Gastrocnemius medialis (tissue), 4 donors: ENCODE measurements at places on chromosomes 16 and 17. TPM values are rescaled to one million over a fixed set of nuclear protein-coding genes. Genes with fewer than 3 reads are reported as not detected.

GRCh38 chr16:70434484-70435260 lies 4.2 kb downstream of the ST3GAL2 start:
- no peak for DNase-seq

- DNase-seq: no peak
These were observed 5.8 kb downstream of the DHX38 start for GRCh38 chr16:72099377-72099818.

- no peak for DNase-seq
These were observed 5.8 kb downstream of the NUP88 start for GRCh38 chr17:5413682-5414081.

- DNase-seq: no peak
These were observed 147.7 kb downstream of the ABCC12 start for GRCh38 chr16:48008011-48008525.

DNA sequence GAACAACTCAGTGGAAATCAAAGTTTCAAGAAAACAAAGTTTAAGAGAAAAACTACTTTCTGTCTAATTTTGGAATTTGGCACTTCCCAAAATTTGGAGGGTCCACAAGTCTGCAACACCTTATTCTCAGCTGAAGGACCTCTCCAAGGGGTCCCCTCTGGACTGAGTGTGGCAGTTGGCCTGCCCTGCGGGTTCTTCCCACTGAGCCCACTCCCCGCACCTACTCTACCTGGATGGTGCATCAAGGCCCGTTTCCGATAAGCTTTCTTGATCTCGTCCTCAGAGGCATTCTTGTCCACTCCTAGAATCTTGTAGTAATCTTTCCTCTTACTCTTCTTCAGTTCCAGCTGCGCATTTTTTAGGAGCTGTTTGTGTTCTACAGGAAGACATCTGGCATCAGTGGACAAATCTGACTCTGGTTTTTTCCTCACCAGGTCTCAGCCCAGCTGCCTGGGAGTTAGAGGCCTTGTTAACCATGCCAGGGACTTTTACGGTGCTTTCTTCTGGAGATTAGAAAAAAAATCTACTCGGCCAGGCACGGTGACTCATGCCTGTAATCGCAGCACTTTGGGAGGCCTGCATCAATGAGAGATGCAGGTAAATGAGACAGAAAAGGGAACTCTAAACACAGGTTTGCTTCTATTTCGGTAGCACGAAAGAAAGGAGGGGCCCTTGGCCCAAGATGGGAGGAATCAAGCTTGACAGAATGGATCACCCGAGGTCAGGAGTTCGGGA lies 15.6 kb downstream of the CNP start:
- no peak for DNase-seq

DNA sequence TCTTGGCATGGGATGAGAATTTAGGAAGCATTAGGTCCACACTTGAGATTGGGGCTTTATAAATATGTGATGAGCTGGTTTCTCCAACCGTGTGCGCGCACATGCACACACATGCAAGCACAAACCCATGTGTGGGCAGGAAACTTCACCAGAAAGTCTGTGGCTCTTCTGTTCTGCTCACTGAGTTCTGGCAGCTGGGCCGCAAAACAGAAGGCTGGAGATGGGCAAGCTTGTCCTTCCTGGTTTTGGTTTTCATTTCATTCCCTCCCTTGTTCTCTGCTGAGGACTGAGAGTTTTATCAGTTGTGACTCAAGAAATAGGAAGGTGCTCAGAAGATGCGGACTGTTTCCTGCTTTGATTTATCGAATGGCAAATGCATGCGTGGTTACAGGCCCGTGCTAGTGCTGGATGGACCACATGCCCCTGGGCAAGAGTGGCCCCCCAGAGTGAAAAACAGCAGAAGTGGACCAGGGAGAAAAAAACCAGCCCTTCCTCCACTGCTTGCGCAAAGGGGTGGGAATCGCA lies 14.1 kb downstream of the MAP3K14 start:
- peak; percentile 40 for DNase-seq

DNA sequence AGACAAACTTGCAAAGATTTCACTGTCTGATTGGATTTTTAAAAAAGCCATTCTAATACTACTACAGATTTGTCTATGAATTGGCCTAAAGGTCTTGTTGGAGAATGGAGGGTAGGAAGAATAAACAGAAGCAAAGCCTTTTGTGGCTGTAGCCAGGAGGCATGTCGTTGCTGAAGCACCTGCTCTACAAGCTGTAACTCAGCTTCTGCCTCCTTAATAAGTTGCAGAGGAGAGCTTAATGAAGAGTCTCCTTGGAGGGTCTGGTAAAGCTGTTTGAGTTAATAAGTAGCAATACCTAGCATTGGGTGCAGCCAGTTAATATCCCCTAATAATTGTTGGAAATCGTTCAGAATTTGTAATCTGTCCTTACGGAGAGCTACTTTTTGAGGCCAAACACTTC lies 10.0 kb upstream of the ZNF689 start:
- no peak for DNase-seq

Gene FTO
- total RNA-seq: 62.0 TPM

DNA sequence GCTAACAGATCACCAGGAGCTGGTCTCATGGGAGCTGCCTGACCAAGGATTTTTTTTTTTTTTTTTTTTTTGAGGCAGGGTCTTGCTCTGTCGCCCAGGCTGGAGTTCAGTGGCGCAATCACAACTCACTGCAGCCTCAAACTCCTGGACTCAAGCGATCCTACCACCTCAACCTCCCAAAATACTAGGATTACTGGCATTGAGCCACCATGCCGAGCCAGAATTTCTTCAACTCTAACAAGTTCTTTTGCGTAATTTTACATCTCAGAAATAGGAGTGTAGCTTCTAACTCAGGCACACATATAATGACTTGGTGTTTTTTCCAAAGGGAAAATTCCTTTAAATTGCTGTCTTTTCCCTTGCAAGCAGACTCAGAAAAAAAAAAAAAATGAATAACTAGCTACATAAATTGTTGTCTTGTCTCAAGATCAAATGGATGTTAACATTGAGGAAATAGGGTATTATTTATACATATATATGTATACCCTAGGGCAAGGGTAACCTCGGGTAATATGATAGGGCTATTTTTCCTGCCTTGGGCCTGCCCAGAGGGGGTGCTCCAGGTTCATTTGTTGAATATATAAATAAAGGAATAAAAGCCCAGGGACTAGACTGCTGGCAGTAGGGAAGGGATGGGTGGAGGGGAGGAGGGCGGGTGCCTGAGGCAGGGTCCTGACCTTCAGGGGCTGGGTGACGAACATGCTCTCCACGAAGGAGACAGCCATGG lies 42.8 kb upstream of the GCSH start:
- DNase-seq: peak; percentile 35

GRCh38 chr16:2481676-2482075 lies 6.7 kb downstream of the TBC1D24 start:
- no peak for DNase-seq

GRCh38 chr16:82262244-82262643 lies 92.2 kb upstream of the MPHOSPH6 start:
- no peak for DNase-seq

GRCh38 chr17:43994272-43995149 lies 9.9 kb upstream of the NAGS start:
- peak; percentile 44 for DNase-seq

GRCh38 chr17:29050176-29050575 lies 7.2 kb downstream of the PIPOX start:
- DNase-seq: no peak
